ENCODE measurements at places on chromosomes 11 and 22.

- DNase-seq = no peak
Observed at GRCh38 chr11:66264914-66265313, 3.5 kb upstream of the RAB1B start.

DNA sequence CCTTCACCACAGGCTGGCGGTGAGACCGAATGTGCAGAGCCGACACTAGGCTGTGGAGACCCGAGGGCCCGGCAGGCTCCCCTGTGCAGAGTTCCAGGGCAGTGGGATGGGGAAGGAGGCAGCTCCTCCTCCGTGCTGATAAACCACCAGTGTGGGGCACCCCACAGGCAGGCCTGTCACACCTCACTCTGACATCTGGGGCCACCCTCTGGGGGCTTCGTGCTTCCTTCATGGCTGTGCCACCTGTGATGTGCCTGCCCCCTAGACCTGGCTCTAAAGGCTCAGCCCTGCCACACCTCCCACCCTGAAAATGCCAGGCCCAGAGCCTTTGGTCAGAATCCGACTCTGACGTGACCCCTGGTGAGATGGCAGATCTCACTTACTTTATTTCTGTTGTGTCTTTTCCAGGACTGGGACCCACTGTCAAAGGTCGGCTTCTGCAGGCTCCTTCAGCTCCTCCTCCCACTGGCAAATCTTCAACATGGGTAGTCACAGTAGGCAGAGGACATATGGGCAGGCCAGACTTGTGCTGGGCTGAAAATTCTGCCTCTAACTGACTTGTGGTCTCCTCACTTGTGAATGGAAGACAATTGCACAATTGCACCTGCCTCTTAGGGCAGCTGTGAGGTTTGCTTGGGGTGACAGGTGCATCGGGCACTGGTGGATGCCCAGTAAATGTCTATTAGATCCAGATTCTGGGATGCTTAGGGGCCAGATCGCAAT lies 46.2 kb upstream of the TSKU start:
- no peak for DNase-seq

DNA sequence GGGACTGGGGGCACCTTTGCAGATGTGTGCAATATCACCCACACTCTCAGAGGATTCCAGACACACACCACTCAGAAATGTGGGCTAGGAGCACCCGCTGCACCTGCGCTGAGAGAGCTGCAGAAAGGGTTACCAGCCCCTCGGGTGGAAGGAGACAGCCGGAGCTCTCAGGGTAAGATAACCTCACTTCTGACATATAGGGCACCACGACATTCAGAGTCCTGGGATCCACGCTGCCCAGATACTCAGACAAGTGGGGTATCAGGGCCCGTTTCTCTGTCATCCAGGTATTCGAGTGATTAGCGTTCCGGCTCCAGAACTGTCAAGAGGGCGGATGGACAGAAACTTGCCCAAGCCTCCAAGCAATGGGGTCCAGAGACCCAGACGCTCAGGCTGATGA lies 6.2 kb upstream of the SYT8 start:
- no peak for DNase-seq

GRCh38 chr11:74701351-74701750 lies 29.9 kb downstream of the CHRDL2 start:
- DNase-seq = no peak

DNA sequence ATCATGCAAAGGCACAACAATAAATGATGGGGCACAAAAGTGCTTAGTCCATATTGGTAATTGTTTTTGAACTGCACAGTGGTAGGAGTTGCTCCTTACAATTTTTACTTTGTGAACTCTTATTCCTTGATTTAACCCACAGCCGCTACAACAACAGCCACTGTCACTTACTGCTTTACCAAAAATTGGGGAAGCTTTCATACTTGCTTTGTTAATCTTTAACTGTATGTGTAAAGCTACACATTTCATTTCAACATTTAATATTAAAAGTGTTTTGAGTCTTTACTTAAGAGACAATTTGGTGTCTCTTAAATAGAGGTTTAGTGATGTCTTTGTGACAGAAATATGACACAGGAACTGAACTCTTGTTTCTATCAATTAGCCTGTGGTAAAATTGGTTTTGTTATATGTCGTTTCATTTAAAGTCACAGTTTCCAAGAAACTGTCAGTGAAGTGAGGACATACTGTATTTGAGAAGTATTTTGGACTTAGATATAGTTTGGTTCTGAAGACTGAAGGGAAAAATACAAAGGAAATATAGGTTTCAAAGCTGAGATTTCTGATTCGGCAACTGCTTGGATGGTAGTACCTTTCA lies 6.5 kb upstream of the IL18BP start:
- no peak for DNase-seq
